ENCODE measurements at places on chromosomes 5 and 9.

DNA sequence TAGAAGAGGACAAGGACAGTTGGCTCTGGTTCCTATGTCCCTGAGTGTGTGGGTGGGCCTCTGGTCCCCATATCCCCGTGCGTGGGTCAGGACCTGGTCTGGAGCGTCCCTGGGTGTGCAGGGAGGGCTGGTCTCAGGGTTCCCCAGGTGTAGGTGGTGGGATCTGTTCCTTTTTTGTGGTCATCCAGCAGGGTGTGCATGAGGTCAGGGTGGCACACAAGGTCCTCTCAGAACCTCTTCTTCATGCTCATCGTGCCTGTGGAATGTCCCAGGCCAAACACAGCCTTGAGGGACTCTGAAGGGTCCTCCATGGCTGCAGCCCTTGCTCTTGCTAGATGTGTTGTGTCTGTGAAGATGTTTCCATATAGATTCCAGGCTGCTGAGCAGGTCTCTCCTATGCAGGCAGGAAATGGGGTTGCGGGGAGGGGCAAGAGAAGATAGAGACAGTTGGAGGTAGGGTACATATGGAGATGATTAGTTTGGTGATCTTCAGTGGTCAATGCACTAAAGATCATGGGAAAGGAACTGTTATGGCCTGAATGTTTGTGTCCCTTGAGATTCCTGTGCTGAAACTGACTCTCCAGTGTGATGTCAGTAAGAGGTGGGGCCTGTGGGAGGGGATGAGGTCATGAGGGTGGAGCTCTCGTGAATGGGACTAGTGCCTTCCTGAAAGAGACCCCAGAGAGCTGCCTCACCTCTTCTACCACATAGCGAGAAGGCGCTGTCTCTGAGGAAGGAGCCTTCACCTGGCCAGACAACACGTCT, 53.1 kb downstream of the NXNL2 start:
- no peak for DNase-seq

- DNase-seq: no peak
Measured at GRCh38 chr5:80508844-80509243, 20.9 kb downstream of the FAM151B start.

GRCh38 chr5:103336941-103337340, 78.4 kb downstream of the MACIR start:
- DNase-seq: no peak

DNA sequence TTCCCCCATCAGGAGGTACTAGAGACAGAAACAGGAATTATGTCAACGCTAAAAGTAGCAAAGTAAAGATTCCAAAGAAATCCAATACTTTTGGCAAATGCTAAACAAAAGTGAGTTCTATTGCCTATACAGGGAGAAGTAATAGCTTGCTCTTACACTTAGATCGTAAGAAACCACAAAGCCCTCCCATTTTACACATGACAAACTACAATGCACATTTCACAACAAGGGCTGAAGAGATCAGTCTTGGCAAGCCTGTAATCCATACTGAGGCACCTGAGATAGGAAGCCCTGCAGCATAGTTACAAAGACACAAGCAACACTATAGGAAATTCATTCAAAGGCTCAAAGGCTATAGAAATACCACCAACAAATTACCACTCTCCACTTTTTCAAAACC, 7.7 kb downstream of the HNRNPK start:
- DNase-seq: no peak

DNA sequence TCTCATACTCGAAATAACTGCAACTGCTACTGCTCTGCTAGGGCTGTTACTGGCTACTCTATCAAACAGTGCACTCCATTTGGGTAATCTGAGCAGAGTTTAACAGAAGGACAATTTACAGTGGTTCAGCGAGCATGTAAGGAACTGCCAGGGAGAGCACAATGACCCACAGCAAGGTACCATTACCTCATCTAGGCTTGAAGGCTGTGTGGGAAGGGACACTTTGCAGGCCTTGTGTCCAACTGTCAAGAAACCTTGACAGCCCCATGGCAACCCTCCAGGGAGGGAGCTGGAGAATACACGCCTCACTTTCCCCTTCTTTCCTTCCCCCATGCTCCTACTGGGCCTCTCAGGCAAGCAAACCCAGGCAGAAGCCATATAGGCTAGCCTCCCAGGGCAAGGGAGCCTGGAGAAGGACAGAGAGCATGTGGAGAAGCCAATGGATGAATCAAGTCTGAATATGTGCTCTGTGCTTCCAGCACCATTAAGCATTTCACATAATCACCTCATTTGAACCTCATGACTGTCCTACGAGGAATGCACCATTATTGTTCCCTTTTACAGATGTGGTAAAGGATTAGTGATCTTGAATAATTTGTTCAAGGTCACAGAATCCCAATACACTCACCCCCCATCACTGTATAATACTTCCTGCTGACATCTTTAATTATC, 49.9 kb upstream of the JAK2 start:
- no peak for DNase-seq

- DNase-seq: no peak
Measured at GRCh38 chr5:134840811-134841210, 5.0 kb upstream of the C5orf24 start.

DNA sequence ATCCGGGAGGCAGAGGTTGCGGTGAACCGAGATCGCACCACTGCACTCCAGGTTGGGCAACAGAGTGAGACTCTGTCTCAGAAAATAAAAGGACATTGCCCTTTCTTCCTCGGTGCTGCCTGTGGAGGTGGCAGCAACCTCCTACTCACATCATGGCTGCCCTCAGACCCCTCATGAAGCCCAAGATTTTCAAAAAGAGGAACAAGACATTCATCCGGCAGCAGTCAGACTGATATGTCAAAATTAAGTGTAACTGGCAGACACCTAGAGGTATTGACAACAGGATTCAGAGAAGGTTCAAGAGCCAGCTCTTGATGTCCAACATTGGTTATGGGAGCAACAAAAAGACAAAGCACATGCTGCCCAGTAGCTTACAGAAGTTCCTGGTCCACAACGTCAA, 12.6 kb upstream of the PAX5 start:
- no peak for DNase-seq

- no peak for DNase-seq
Measured at GRCh38 chr9:100351508-100351907, 1.2 kb downstream of the TEX10 start.

GRCh38 chr5:17167171-17167891, 50.1 kb upstream of the BASP1 start:
- DNase-seq: no peak

DNA sequence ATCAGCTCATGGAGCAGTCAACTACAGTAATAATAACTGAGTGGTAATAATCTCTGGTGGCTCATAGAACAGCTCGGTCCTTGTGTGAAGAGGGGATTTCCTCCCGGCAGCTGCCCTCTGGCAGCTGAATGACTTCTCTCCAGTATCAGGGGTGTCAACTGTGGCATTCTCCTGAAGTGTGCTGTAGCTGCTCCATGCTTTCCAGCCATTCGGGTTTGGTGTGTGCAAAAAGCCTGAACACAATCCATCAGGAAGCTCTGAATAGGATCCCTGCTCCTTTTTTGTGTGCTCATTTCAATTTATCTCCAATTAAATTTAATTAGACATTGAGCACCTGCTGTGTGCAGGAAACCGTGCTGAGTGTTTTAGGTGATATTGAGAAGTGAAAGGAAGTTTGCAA, 59.8 kb upstream of the BARX1 start:
- no peak for DNase-seq

GRCh38 chr9:4303006-4303405, 3.1 kb upstream of the GLIS3 start:
- DNase-seq: no peak

GRCh38 chr9:109467936-109468335, 30.2 kb downstream of the PTPN3 start:
- DNase-seq: no peak

GRCh38 chr9:135077497-135078200, 9.8 kb upstream of the OLFM1 start:
- no peak for DNase-seq

DNA sequence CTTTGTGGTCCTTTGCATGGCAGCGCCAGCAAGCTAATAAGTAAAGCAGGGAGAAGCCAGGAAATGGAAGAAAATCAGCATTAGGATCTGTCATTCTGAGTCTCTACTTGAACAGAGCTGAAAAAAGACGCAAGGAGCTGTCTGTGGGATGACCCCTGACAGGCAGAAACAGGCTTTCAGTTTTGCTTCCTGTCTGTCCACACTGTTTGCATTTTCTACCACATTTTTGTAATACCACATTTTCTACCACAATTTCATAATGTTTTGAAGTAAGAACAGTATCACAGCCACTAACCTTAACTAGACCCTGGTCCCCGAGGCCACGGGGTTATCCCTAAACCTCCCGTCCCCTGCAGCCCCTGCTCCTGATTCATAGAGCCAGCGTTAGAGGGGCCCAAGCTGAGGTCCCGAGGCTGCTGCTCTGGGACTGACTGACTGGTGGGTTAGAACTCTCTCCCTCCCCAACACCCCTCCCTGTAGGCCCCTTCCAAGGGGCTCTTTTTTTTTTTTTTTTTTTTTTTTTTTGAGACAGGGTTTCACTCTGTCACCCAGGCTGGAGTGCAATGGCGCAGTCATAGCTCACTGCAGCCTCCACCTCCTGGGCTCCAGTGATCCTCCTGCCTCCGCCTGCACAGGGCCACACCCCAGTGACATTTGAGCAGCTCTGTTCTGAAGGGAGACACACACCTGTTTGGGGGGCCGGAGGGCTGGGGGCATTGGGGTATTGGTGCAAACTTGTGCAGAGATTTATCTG, 4.0 kb upstream of the CLIC3 start:
- no peak for DNase-seq

DNA sequence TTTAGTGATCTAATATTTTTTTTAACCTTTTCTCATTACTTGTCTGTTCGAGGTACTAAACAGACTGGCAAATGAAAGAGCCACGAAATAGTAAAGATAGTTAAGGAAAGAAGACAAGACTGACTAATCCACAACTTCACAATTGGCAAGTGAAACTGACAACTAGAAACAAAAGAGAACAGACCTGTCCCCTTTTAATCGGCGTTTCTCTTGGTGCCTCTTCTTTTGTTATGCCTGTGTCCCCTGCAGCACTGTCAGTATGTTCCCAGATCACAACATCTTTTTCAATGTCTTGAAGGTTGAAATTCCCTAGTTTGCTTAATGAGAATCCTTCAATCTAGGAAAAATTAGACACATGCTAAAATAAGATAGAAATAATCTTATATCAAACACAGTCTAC, 26.1 kb downstream of the TUT7 start:
- no peak for DNase-seq

GRCh38 chr9:117643288-117643654, 60.9 kb upstream of the TLR4 start:
- no peak for DNase-seq

GRCh38 chr5:55421074-55421529, 113.3 kb downstream of the MTREX start:
- DNase-seq: no peak

DNA sequence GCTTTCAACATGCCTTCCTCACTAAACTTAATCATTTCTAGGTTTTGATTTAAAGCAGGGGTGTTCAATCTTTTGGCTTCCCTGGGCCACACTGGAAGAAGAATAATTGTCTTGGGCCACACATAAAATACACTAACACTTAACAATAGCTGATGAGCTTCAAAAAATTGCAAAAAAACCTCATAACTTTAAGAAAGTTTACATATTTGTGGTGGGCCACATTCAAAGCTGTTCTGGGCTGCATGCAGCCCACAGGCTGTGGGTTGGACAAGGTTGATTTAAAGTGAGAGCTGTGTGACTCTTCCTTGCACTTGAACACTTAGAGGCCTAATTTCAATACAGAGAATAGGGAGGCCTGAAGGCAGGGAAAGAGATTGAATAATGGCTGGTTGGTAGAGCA, 598.3 kb downstream of the EFNA5 start:
- no peak for DNase-seq

GRCh38 chr9:121153642-121154041, 48.0 kb downstream of the RAB14 start:
- DNase-seq: no peak

GRCh38 chr9:115416299-115416698, 298.3 kb upstream of the TNC start:
- no peak for DNase-seq

GRCh38 chr9:7828334-7828733, 28.8 kb upstream of the DMAC1 start:
- DNase-seq: no peak

GRCh38 chr5:156479849-156480248, 152.9 kb downstream of the SGCD start:
- DNase-seq: no peak

DNA sequence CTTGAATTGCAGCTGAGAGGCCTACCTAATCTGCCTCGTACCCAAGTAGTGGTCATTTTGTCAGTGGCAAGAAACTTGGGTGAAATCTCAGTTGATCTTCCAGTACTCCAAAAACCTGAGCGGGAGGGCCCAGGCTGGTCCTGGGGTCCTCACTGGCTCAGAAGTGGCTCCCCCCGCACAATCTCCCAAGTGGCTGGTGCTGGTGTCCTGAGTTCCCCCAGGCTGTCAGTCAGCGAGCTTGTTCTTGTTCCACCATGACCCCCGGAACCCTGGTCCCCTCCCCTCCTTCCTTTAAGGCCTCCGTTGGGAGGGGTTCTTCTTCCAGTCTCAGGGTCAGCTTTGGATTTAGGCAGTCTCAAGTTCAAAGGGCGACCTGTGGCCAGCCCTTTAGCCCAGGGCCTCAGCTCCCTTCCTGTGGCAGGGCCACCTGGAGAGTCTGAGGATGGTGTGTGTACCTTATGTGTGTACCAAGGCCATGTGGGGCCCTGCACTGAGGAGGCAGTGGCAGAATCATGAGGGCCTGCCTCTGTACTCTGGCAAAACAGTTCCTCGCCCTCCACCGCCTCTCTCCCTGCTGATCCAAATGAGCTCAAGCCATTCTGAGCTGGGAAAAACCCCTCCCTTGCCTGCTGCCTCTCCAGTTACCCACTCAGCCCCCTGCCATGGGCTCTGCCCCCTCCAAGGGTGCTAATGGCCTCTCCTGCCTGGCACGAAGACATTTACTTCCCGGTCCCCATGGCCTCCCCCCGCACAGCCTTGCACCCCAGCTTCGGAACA, 4.5 kb upstream of the DBN1 start:
- DNase-seq: no peak

DNA sequence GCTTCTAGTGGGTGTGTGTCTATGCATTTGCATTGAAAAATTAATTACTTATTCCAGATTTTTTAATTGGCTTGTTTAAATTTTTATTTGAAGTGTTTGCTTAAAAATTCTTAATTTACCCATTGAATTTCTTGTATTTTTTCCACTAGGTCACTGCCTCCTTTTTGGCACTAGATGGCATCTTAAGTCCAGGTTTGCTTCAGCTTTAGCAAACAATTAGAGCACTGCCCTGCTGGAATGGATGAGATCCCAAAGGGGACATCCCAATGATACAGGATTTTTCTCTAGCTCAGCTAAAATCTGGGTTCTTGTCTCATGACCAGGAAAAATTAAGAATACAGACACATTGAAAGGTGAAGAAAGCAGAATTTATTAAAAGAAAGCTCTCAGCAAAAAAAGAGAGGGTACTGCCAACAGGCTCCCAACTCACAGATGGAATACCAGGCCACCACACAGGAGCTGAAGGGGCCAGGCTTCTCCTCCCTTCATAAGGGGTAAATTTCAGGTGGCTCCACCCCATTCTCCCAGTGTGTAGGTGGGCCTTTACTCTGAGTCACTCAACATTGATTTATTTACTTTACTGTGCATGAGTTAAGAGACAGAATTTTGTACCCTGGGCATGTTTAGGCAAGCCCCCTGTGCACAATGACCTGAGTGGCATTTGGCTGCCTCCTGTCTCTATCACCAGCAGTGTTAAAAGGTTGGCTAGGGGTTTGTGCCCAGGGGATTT, 532.4 kb downstream of the ANXA1 start:
- no peak for DNase-seq

- no peak for DNase-seq
Measured at GRCh38 chr5:13976867-13977830, 32.7 kb upstream of the DNAH5 start.

GRCh38 chr9:28234133-28234893, 661.0 kb upstream of the C9orf72 start:
- DNase-seq: no peak

GRCh38 chr5:163963881-163964280, 458.5 kb downstream of the MAT2B start:
- DNase-seq: no peak
